Right ventricle myocardium superior (tissue), 1 donor: ENCODE measurements at places on chromosomes 2 and 18.

DNA sequence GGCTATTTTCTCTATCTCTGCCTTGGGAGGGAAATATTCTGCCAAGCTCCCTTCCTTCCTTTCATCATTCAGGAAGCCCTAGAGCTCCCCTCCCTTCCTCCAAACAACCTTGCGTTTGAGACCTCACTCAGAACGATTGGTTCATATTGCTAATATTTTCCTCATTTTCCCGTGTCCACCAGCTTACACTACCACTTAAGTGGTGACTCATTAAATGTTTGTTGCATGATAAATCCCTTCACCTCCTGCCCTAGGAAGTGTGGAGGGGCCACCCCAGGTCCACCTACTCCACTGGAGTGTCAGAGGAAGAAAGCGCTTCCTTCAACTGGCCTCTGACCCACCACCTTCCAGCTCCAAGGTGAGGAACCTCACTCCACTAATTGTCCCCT is 2.3 kb upstream of the LPIN2 start:
- no peak for DNase-seq

DNA sequence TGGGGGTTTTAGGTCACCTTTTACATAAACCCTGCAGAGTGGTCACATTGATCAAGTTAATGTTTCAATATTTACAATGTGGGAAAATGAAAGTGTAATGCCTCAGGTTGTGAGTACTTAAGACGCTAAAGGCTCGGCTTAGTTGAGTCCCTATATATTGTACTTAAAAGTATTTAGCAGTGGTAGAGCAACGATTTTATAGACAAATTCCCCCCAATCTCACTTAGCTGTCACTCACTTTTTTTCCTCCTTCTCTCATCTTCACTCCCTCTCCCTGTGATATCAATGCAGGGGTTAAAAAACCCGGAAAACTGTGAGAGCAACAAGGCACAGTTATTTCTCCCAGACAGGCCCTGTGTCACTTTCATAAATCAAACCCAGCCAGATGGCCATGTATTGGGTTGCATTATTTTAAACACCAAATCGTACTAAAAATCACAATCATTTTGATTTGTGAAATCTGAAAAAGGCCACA is 5.4 kb downstream of the POU3F3 start:
- DNase-seq, result no peak

- DNase-seq, result peak; percentile 67
Measured at GRCh38 chr2:238938003-238938400, 90.1 kb downstream of the TWIST2 start.

DNA sequence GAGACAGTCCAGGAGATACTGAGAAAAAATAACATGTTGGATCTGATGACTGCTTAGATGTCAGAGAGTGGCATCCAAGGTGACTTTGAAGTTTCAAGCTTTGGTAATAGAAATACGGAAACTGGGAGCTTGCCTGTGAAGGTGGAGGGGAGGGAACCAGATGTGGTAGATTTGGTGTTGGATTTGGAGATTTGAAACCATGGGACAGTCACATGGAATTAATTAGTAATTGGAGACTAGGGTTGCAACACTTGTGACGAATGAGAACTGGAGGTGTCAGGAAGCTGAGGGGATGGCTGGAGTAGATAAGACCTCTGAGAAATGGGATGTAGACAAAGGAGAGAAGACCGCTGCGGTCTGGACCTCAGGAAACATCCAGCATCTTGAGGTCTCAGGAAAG is 46.7 kb downstream of the RPL37A start:
- DNase-seq, result no peak

GRCh38 chr2:176076796-176077195 is 7.0 kb downstream of the EVX2 start:
- no peak for DNase-seq
